ENCODE measurements at places on chromosomes 2 and 18. TPM values are rescaled to one million over a fixed set of nuclear protein-coding genes. Genes with fewer than 3 reads are reported as not detected.
A peak's percentile ranks its signal among the peaks of the same experiment; 100 is the strongest.

DNA sequence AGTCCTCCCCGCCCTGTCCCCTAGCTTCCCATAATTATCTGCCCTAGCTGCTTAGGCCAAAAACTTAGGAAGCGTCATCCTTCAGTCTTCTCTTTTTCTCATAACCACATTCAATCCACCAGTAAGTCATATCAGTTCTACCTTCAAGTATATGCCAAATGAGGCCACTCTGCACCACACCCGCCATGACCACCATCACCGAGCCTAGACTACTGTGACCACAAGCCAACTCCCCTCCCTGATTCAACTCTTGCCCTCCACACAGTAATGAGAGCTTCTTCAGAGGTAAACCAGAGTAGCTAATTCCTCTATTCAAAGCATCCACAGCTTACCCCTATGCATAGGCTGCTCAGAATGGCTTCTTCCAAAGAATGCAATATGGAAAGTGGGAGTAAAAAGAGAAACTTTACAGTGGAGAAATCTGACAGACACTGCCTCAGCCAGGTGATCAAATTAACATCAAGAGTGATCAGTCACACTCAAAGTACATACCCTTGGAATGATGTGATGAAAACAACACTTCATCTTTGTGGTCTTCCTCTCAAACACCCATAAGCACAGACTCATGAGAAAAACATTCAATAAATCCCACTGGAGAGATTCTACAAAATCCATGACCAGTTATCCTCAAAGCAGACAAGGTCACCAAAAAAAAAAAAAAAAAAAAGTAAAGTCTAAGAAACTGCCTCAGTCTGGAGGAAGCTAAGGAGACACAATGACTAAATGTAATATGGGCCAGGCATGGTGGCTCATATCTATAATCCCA lies 17.7 kb downstream of the MBOAT2 start:
- peak; percentile 93 for DNase-seq

GRCh38 chr18:28854964-28855363 lies 678.0 kb upstream of the CDH2 start:
- DNase-seq = peak; percentile 29

GRCh38 chr2:84197901-84198300 lies 261.2 kb downstream of the SUCLG1 start:
- DNase-seq = no peak

GRCh38 chr18:28725876-28726275 lies 548.9 kb upstream of the CDH2 start:
- peak; percentile 87 for DNase-seq

DNA sequence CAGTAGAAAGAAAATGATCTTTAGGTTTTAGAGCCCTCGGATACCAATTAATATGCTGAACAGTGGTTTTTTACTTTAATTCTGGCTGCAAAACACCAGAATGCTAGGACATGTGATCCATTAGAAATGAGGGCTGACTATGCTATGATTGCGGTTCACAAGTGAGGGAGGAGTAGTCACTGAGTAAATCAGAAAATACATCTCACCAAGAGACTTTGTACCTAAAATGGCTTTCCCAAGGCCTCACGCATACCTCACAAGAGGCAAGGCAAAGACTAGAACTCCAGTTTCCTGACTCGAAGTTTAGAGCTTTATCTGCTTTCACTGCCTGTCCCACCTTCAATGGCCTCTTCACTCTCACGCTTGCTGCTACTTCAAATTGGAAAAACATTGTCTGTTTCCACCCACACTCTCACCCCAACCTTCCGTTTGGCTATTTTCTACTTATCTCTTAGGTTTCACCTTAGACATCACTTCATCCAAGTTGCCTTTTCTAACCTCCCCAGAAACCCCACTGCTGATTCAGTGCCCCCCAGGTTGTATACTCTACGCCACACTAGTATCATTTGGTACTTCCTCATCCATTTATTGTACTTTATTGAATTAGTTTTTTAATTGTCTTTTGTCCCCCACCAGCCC lies 5.1 kb upstream of the MBD2 start:
- no peak for DNase-seq

DNA sequence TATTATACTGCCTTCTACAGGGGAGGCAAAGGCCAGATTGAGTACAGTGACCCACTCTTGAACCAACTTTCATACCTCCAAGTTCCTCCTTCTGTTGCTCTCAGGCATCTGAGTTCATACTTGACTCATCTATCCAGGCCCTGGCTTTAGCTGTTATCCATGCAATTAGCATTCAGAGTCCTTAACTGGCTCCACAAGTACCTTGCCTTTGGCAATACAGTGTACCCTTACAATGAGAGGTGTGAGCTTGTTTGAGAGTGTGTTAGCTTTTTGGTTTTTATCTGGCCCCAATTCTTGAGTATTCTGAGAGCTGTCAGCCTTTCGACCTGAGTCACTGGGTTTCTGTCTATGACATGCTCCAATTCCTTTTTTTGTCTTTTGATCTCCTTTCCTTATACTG lies 60.2 kb downstream of the EHD3 start:
- no peak for DNase-seq

GRCh38 chr18:54880395-54881105 lies 52.3 kb downstream of the RAB27B start:
- DNase-seq = peak; percentile 66

Gene HOXD8
- not detected for total RNA-seq

Gene PIKFYVE
- total RNA-seq = 29.8 TPM

Gene CYBRD1
- total RNA-seq = 26.7 TPM

Gene CFAP53
- total RNA-seq = 0.46 TPM

Gene ERMN
- 0.14 TPM for total RNA-seq

Gene DDX18
- 72.6 TPM for total RNA-seq

Data from astrocyte (in vitro differentiated cells and primary cell).